ENCODE measurements at places on chromosomes 2 and 18. TPM values are rescaled to one million over a fixed set of nuclear protein-coding genes. Genes with fewer than 3 reads are reported as not detected.

DNA sequence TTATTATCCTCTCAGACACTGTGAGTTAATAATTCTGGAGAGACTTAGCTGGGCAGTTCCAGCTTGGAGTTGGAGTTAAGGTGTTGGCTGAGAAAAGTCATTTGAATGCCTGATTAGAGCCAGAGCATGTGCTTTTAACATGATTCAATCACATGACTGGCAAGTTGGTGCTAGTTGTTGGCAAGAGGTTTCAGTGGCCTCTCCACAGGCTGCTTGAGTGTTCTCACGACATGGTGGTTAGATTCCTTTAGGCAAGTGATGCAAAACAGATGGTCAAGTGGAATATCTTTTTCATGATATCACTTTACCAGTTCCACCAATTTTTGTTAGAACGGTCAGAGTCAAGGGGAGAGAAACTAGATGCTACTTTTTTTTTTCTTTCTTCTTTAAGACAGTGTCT lies 262.7 kb upstream of the FN1 start:
- no peak for ATAC-seq

DNA sequence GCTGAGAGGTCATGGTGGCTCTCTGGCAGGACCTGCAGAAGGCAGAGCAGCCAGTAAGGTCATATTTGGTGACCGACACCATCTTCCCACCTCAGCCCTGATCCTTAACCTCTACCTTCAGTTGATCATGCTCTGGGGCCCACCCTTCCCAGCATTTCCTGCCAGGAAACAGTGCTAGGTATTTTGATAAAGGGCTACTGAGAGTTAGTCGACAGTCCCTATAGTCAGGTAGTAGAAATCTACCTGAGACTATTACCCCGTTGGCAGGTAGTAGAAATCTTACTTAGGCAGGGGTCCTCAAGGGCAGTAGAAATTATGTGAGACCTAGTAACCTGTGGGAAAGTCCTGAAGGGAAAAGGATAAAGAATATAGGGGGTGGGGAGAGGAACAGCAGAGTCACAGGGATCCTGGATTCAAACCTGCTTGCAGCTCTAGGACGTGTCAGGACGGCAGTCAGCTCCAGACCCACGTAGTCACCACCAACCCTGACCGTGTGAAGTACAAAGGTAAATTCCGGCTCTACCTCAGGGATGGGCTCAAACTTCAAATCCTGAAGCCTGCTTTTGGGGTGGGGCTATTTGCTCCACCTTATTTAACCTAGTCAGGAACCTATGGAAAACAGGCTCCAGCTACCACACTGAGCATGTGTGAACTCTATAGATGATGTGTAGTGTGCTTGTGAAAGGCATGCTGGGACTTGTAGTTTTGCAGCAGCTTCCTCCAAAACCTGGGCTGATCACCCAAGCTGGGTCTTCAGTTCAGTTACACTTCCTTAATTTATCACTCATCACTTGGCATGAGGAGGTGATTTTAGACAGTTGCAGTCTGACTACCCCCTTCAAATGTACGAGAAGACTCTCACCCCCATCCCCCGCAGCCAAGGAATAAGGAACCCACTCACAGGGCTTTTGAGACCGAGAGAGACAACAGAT lies at the start of gene DQX1:
TSS of gene DQX1 (minus strand) at position 515 of the 932 bp plus-strand sequence. CDS start at position 13, 502 bp downstream.
- ATAC-seq = peak; percentile 74

GRCh38 chr2:82998781-82999180 lies 1460.3 kb downstream of the SUCLG1 start:
- ATAC-seq = no peak

DNA sequence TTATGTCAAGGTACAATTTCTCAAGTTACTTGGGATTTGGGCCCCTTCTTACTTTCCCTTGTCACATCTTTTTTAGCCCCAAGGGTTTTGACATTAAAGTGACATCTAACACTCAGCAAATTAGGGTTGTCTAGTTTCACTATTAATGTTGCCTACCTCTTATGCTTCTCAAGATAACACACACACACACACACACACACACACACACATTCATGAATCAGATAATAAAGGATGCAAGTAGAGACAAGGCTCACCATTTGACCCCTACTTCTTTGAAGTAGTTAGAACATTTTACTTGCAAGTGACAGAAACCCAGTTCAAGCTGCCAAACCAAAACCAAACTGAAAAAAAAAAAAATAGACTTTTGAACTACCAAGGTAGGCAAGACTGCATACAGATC lies 138.8 kb downstream of the TRIB2 start:
- no peak for ATAC-seq

DNA sequence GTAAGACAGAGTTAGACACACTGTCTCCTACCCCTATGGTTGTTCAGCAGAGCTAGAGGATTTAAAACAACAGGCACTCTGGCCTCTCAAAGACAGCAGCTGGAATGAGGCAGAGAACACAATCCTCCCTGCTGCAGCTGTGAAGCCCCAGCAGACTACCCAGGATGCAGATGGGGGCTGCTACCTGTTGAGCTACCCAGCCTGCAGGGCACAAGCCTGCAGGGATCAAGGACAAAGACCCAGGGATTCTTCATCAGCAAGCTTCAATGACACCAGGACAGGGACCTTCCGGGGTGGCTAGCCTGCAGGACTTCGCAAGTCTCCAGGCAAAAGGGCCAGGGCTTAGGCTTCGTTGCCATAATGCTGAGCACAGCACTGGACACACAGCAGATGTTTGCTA lies 27.2 kb downstream of the GALNT14 start:
- ATAC-seq = no peak

DNA sequence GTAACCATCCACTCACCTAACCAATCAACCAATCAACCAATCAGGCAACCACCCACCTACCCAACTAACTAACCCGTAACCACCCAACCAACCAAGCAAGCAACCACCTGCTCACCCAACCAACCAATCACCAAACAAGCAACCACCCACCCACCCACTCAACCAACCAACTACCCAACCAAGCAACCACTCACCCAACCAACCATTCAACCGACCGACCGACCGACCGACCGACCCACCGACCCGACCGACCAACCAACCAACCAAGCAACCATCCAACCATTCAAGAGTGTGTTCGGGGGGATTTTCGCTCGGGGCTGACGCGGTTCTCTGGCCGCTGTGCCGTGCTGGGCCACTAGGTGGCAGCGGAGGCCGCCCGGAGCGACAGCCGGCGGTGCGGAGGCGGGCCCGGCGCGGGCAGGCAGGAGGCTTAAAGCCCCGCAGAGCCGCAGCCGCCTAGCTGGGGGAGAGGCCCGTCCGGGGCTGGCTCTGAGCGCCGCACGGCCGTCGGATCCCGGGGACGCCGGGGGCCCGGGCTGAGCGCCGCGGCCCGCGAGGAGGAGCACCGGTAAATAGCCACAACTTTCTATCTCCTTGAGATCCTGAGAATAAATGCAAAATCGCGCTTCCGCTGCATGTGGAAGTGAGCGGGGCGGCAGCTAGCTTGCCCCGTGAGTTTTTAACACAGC lies at the start of gene MC5R:
TSS of gene MC5R (plus strand) at position 443 of the 689 bp plus-strand sequence. CDS start 1,617 bp downstream, outside the sequence.
- peak; percentile 80 for ATAC-seq

The DNAJC27 gene
- 2.2 TPM for total RNA-seq

The SPC25 gene
- 6.0 TPM for total RNA-seq

The STARD6 gene
- total RNA-seq = not detected

Data from esophagus mucosa (tissue), 1 donor.